ENCODE measurements at places on chromosomes 12 and 14.

GRCh38 chr12:88662961-88663360 is 82.7 kb upstream of the KITLG start:
- DNase-seq: no peak

DNA sequence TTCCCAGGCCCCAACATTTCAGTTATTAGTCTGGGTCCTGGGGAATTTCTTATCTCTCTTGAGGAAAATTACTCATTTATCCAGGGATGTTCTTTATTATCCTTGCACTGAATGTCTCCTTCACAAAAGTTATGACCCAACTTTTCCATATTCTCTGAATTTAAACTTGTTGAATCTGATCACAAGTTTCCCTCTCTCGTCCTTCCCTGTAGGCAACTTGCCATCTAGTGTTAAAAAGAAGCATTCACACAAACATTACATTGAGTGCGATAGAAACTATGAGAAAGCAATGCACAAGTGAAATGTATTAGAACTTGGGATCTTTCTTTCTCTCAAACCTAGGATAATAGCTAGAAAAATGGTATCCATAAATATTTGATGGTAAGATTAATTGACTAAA is 608.4 kb downstream of the FSCB start:
- no peak for DNase-seq

DNA sequence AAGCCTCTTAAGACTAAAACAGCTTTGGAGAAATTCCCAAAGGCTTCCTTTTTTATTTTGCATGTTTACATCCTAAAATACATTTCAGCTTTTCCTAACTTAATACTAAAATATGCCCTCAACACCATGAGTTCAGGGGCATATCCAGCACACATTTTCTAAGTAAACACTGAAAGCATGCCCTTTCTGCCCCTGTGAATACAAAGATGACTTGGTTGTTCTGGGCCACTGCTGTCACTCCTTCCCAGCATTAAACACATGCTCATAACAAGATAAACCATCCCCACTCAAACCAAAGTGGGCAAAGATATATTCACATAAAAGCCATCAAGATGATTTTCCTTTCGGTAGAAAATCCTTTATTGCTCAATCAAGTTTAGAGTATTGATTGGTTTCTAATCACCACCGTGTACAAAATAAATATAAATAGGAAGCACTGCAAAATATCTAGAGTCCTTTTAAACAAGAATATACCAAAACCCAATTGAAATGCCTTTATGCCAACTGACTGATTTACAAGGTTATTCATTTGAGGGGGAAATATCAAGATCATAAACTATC is 1.9 kb downstream of the CCNB1IP1 start:
- DNase-seq: no peak

DNA sequence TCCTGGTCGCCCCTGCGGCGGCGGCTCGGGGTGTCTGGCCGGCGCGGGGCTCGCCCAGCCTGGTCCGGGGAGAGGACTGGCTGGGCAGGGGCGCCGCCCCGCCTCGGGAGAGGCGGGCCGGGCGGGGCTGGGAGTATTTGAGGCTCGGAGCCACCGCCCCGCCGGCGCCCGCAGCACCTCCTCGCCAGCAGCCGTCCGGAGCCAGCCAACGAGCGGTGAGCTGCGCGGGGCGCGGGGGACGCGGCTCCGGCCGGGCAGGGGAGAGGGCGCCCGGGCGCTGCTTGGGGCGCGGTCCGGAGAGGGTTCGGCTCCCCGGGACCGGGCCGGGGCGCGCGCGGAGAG is at the start of gene LGALS3:
Gene LGALS3, plus strand, starts transcription at position 167 of the 342 bp plus-strand sequence. CDS start 8,122 bp downstream, outside the sequence.
- peak; percentile 73 for DNase-seq

- DNase-seq: no peak
Measured at GRCh38 chr14:77654001-77654441, 37.6 kb upstream of the SPTLC2 start.

DNA sequence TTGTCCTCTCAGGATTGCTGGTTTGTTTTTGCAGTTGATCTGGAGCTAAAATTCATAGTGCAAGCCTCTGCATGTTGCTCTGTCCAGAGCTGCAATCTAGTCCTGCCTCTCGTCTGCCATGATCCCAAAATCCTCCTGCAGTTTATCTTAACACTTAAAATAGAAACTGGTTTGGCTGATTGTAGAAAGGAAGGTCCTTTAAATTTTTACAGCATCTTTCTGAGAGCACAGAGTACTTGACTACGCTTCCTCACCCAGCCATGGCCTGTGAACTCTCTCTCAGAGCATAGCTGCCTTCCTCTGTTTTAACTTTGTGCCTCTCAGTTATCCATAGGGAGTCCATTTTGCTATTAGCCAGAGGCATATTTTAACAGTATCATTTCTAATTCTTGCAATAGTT is 877.1 kb downstream of the C12orf50 start:
- no peak for DNase-seq

DNA sequence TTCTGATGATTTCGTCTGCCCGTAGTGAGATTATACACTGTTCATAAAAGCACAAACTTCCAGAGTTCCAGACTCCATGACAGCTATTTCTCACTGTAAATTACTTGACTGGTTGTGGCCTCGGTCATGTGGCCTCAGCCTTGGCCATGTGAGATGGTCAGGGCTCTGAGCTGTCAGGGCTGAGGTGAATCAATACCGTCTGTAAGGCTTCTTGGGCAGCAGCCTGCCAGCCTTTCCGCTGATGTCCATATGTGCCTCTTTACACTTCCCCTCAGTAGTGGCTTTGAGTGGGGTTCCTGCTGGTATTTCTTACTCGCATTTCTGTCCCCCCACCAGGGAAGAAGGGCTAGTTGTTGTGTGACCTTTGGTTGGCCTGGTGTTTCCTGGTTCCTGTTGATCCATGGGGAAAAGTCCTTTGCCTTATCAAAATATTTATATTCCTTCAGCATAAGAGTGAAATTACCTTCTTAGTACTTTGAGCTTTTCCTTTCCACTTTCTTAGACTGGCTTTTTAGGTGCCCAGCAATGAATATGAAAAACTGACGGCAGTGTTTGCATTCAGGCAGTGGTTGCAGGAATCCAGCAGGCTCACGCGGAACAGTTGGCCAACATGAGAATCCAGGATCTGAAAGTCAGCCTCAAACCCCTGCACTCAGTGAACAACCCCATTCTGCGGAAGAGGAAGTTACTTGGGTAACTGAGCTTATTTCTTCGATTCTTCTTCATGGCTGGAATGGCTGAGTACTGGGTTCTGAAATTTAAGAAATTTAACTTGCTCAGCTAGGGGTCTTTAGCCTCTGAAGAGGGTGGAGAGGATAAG is 46.1 kb downstream of the MAPKAPK5 start:
- no peak for DNase-seq

GRCh38 chr14:68522510-68523325 is 270.1 kb downstream of the ZFP36L1 start:
- no peak for DNase-seq

GRCh38 chr14:106216679-106217078 is 690.3 kb downstream of the TMEM121 start:
- no peak for DNase-seq

- no peak for DNase-seq
Measured at GRCh38 chr12:75438059-75438754, 42.3 kb upstream of the GLIPR1 start.

GRCh38 chr12:47762850-47763465 is 4.3 kb upstream of the RAPGEF3 start:
- no peak for DNase-seq

GRCh38 chr12:83389237-83389996 is 702.7 kb downstream of the TMTC2 start:
- DNase-seq: peak; percentile 33

GRCh38 chr12:118166946-118167345 is 31.0 kb downstream of the PEBP1 start:
- DNase-seq: no peak

DNA sequence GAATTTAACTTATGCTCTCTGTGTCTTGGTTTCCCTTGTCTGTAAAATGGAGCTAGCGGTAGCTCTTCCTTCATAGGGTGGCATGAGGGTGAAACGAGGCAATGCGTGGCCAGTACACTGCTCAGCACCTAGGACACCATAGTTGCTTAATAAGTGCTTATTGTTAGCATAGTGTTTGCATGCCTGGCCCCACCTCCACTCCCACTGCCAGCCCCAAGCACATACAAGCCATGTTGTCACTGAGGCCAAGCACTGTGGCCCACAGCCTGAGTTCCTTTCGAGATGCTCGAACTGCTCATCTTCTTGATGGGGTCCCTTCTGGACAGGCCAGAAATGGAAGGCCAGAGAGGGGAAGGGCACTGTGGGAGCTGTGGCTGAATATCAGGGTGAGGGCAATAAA is 839 bp downstream of the FICD start:
- DNase-seq: no peak

GRCh38 chr12:94736004-94736403 is 85.6 kb upstream of the TMCC3 start:
- no peak for DNase-seq

- DNase-seq: no peak
Measured at GRCh38 chr12:15278816-15279658, 43.3 kb upstream of the PTPRO start.

GRCh38 chr14:21093769-21094681 is 4.4 kb downstream of the ZNF219 start:
- peak; percentile 74 for DNase-seq

- DNase-seq: no peak
Measured at GRCh38 chr14:75267141-75267721, 11.4 kb upstream of the FOS start.

DNA sequence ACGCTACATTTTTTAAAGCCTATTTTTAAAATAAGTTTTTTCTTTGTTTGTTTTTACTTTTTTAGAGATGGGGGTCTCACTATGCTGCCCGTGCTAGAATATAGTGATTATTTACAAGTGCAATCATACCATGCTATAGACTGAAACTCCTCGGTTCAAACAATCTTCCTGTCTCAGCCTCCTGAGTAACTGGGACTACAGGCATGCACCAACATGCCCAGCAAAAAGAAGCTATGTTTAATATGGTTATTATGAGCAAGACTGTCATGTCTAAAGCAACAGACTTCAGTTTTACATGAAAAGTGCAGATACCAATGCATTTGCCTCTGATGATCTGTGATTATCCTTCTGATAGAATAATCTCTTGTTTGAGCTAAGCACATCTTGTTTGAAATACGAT is 45.6 kb upstream of the SGPP1 start:
- DNase-seq: no peak

DNA sequence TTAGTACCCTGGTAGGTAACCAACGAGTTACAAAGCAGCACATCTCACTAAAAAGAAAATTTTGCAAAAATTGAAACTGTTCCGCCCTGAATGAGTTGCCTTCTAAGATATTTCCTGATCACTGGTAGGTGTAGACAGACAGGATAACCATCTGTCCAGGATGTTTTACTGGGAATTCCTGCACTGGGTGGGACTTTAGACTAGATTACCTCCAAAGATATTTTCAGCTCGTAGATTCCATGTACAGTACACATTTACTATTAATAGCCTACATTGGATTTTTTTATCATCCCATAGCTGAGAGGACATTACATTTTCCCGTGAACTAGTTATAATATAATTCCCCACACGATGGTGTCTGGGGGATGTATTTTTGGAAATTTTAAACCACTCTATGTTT is 139.6 kb downstream of the DYRK2 start:
- no peak for DNase-seq

GRCh38 chr12:46839964-46840363 is 14.2 kb upstream of the SLC38A4 start:
- DNase-seq: no peak

DNA sequence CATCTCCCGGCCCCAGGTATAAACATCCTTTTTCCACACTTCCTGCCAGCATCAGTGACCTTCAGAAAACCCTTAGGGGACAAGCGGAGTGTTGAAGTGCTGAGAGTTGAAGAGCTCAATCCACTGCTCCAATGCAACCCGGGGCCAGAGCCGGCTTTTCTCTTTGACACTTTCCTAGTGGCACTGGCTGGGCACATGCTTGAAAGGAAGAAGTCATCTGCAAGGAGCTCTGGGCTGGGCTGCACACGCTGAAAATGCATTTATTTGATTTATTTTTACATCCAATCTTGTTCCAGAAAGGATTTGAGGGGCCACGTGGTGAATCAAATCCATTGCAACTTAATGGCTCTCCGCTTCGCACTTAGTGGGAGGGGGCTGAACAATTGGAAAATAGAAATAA is 229.0 kb upstream of the DIO3 start:
- DNase-seq: no peak

GRCh38 chr14:91322623-91323022 is 78.1 kb upstream of the GPR68 start:
- DNase-seq: no peak

DNA sequence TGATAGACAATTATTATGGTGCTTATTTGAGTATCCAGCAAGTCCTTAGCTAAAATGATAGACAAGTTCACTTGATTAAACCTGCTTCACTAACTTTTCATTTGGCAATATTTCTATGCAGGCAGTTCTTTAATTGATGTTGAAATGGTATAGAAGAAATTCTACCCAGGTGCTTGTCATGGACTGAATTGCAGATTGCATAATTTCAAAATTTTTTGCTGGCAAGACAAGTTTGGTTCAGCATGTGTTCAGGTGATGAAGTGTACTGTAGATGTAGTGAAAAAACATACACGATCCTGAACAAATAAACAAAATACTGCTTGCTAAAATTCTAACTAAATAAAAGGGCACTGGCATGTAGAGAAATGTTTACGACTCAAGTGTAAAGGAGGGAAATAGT is 189.0 kb downstream of the FOXA1 start:
- no peak for DNase-seq

DNA sequence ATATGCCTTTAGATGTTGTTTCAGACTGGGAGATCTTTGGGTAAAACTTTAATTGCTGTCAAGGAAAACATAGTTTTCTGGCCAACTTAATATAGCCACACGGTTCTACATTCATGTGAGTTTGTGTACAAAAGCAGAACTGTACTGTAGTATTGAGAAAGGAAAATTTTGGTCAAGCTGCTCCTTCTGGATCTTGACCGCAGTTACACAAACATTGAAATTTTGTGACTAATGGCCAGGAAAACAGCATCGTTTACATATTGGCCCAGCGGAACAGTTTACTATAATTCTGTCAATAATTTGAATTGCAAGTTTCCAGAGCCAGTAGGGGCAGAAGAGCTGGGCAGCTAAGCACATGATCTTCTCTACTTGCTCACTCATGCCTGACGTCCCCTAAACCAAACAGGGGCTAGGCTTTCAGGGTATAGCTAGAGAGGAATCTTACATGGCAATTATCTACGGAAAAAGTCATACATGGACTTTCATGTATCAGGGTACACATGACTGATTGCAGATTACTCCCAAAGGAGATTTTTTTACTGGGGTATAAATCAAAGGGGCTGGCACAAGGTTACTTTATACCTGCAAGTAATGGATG is 11.4 kb upstream of the ART4 start:
- DNase-seq: peak; percentile 19

GRCh38 chr14:36313206-36313605 is 7.2 kb downstream of the MBIP start:
- DNase-seq: no peak

DNA sequence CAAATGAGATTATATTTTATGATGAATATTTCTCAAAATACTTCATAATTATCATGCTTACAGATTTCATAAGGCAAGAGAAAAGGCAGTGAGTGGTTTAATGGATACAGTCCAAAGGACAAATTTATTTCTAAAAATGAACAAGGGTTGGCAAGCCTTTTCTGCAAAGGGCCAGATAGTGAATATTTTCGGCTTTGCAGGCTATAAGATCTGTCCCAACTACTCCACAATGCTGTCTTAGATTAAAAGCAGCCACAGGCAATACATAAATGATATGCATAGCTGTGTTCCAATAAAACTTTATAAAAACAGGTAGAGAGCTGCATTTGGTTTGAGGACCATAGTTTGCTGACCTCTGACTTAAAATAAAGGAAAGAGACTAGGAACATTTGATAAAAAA is 42.9 kb upstream of the STK38L start:
- DNase-seq: no peak

- no peak for DNase-seq
Measured at GRCh38 chr14:101220921-101221510, 317.5 kb upstream of the RTL1 start.

Data from nephron progenitor cell (in vitro differentiated cells).